IPS DF 19.7 (cell line): ENCODE measurements at places on chromosomes 6 and 20.

DNA sequence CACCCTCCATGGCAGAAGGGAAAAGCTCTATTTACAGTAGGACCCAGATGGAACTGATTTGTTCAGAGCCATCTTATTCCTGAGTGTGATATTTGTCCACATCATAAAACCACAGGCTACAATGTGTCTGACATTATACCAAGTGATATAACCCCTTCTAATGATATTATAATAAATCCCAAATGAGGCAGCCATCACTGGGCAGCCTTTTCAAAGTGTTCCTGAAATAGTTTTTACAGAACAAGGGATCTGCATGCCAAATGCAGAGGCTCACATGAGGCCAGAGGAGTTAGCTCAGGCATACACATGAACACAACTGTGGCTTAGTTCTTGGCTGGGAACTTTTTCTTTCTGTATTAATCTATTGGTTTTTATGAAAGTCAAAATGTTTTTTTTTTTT is 207.7 kb downstream of the MAFB start:
- no peak for DNase-seq

- no peak for DNase-seq
These were observed 248.8 kb upstream of the MAP3K7 start for GRCh38 chr6:90835596-90836212.

GRCh38 chr6:11078266-11078665 is 15.4 kb upstream of the SMIM13 start:
- no peak for DNase-seq

- DNase-seq: no peak
These were observed 558.7 kb upstream of the MMS22L start for GRCh38 chr6:97841763-97842162.

DNA sequence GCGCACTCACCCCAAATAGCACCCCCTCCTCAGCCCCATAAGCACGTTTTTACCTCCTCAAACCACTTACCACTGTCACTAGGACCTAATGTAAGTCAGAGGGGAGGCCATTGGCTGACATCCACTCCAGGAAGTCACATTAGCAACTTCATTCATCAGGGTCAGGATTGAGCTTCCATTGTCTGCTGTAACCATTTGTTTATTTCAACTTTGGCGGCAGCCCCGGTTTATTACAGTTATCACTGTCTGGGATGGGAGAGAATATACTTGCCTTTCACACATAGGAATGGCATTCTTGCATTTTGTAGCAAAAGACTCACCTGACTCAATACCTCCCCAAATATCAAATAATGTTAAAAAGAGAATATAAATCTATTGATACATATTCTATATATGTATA is 38.3 kb downstream of the MAFB start:
- no peak for DNase-seq

GRCh38 chr6:33201935-33202334 is 1.3 kb downstream of the SLC39A7 start:
- DNase-seq: no peak

- DNase-seq: no peak
These were observed 44.6 kb upstream of the NT5E start for GRCh38 chr6:85405175-85405852.

- no peak for DNase-seq
These were observed 44.0 kb downstream of the SMPDL3A start for GRCh38 chr6:122833021-122833491.

DNA sequence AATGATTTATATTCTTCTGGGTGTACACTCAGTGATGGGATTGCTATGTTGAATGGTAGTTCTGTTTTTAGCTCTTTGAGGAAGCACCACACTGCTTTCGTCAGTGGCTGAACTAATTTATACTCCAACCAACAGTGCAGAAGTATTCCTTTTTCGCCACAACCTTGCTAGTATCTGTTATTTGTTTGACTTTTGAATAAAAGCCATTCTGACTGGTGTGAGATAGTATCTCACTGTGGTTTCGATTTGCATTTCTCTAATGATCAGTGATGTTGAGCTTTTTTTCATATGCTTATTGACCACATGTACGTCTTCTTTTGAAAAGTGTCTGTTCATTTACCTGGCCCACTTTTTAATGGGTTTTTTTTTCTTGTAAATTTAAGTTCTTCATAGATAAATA is 583.8 kb upstream of the ARID1B start:
- DNase-seq: no peak

GRCh38 chr6:3252369-3252768 is 6.4 kb upstream of the PSMG4 start:
- DNase-seq: no peak

DNA sequence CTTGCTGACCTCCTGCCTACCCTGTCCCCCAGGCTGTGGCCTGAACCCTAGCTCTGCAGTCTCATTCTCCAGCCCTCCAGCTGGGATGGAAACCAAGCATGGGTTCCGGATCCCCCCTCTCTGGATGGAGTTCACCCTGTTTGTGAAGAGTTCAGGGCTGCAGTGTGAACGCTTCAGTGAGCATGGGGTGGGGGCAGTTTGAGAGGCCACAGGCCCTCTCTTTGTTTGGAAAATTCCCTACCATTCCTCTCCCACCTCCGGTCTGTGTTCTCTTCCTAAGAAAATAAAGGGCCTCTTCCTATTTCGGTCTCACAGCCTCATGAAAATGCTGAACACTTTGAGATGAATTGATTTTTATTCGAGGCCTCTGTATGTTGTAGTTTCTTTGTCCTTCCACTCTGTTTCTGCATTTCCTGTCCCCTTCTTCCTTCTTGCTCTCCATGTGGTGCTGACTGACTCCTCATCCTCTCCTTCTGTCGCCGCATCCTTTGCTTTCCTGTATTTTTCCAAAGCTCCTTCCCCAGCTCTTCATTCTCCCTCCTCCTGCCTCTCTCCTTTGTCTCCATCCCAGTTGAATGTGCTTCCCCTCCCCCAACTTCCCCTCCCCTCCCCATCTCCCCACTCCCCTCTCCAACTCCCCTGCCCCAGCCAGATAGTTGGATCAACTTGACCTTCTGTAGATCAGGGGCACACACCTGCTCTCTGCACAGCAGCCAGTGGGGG is 2.4 kb upstream of the KCNK5 start:
- DNase-seq: peak; percentile 86

DNA sequence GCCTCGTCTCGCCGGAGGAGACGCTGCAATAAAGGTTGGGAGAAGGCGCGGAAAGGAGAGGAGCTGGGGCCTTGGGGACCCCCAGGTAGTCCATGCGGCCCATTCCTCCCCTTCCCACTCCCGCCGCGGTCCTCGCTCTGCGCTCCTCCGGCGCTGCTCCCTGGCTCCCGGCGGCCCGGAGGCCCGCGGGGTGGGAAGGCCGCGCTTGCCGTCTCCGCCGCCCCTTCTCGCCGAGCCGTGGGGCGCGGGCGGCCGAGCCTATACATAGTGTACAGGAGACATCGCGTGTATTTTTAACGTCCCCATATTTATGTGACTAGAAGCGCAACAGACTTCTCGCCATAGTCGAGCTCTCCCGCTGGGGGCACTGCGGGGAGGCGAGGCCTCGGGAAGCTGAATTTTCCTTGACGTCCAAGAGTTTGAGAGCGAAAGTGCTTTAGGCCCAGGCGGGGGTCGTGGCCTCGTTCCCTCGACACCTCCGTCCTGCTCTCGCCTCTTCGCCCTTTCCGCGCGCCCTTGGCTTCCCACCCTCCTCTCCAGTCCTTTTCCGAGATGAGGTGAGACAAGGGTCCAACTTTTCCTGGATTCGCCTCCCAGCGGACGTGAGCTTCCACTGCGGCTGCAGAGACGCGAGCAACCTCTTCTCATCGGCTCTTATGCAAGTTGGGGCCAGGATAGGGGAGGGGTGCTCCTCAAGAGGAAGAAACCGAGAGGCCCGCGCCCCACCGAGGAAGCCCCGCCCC is 29.0 kb downstream of the SLC12A5 start:
- peak; percentile 28 for DNase-seq

GRCh38 chr6:22149501-22150367 is 147.1 kb downstream of the PRL start:
- no peak for DNase-seq

- no peak for DNase-seq
These were observed 319.8 kb downstream of the HIVEP2 start for GRCh38 chr6:142624978-142625715.

- no peak for DNase-seq
These were observed 54.9 kb upstream of the NT5E start for GRCh38 chr6:85394853-85395538.

DNA sequence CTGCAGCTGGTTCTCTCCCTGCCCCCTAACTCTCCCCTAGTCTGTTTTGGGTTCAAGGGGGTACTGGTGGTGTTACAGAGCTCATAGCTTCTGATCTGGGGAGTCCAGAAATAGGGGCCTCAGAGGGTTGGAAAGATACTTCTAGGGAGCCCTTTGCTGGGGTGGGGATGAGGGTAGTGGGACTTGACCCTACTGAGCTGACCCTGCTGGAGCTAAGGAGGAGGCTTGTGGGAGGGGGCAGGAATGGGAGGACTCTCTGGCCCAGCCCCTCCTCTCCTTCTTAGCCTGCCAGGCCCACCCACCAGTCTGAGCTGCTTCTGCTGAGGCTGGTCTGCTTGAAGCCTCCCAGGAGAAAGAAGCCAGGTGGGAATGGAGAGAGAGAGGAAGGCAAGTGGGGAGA is at the start of gene EGFL8:
TSS of gene EGFL8 (plus strand) at position 301 of the 400 bp plus-strand sequence. CDS start 1,571 bp downstream, outside the sequence.
- no peak for DNase-seq

- no peak for DNase-seq
These were observed 53.1 kb downstream of the DSTN start for GRCh38 chr20:17622851-17623508.

DNA sequence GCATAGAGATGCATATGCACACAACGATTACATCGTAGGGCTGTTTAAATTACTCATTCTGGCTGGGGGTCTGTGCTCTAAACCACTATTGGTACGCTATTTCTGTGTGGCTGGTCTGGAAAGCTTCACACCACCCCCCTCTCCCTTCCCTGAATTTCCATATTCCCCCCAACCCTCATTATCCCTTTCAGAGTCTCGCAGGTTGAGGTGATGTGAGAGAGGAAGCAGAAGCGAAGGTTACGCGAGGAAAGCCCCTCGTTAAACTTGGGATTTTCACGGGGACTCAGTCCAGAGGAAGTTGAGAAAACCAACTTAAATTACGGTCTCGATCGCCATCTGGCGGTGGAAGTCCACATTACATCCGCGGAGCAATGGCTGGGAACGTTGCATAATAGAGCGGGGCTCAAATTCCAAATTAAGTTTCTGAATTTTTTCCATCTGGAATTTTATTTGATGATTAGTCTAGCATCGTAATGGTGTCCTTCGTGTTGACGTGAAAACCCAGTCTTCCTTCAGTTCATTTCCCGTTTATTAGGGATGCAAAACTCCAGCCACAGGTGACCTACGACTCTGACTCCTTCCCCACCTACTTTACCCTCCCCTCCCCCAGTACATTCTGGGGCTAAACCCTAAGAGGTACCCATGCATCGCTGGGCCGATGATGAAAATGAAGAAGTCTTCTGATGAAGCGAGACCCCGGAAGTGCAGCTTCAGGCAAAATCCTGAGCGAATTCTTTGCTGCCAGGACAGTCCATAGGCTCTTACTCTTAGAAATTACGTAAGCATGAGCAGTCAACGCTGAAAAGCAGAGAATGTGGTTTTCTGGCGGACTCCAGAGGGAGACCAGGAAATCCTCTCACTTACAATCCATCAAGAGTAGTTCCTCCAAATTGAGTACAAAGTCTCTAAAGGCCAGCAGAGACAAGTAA is 19.7 kb downstream of the HLA-DOB start:
- DNase-seq: peak; percentile 35

DNA sequence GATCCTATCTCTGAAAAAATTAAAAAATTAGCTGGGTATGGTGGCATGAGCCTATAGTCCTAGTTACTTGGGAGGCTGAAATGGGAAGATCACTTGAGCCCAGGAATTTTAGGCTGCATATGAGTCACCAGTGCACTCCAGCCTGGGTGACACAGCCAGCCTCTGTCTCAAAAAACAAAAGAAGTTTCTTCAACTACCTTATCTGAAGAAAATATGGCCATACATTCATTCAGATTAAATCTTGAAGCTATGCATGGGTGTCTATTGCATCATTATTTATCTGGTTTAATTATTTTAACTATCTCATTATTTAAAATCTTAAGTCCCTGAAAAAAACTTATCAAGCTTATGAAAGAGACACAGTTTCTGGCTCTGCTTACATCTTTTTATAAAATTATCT is 204.1 kb downstream of the SIM1 start:
- no peak for DNase-seq

GRCh38 chr6:132364306-132365074 is 36.8 kb downstream of the MOXD1 start:
- no peak for DNase-seq

DNA sequence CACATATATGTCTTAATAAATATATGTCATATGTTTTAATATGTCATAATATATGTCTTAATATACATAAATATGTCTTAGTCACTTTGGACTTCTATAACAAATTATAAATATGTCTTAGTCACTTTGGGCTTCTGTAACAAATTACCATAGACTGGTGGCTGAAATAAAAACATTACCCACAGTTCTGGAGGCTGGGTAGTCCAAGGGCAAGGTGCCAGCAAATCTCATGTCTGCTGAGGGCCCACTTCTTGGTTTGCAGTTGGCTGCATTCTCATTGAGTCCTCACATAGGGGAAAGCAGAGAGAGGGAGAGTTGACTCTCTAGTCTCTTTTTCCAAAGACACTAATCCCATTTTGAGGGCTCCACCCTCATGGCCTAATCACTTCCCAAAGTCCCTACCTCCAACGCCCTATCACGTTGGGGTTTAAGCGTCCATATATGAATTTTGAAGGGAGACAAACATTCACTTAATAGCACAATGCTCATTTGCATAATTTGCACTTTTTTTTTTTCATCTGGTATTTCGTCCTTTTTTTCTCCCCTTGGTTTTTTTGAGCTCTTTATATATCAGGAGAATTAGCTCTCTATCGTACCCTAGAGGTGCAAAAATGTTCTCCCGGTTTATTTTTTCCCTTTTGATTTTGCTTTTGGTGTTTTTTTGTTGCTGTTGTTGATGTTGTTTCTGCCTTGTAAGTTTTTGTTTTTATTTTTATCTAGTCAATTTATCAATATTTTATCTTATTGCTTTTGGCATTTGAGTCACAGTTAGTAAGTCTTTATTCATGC is 266.4 kb downstream of the PLCB1 start:
- no peak for DNase-seq

GRCh38 chr6:17096652-17097051 is 5.2 kb upstream of the STMND1 start:
- no peak for DNase-seq

GRCh38 chr6:156311291-156311690 is 465.9 kb upstream of the ARID1B start:
- no peak for DNase-seq

- DNase-seq: no peak
These were observed at the start of gene ARHGAP40 for GRCh38 chr20:38601216-38602184. Gene ARHGAP40 (plus strand): TSS chr20:38601809.

DNA sequence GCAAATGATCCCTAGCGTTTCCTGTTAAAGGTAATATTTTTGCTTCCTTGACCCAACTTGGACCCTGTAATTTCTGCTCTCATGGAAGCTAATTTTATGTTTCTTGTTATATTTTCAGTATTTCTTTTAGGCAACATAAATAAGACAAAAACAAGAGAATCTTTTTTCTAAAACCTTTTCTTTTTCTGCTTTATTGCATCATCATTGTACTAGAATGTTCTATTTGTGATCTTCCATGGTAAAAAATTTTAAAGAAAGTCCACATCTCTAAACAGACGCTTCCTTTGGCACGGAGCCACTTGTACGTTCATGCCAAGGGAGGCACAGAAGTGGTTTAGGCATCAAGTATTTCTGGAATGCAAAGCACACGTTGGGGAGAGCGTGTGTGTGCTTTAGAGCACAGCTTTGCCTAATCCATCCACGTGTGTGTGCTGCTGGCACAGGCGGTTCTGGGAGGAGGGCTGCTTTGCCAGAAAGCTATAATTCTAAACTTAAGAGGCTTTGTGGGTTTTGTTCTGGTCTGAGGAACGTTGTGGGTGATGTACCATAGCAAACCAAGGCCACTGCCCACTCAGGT is 98.3 kb downstream of the SASH1 start:
- no peak for DNase-seq

- peak; percentile 47 for DNase-seq
These were observed 20.8 kb upstream of the EMILIN3 start for GRCh38 chr20:41387444-41387851.
